ENCODE measurements at places on chromosomes 7 and 10.

DNA sequence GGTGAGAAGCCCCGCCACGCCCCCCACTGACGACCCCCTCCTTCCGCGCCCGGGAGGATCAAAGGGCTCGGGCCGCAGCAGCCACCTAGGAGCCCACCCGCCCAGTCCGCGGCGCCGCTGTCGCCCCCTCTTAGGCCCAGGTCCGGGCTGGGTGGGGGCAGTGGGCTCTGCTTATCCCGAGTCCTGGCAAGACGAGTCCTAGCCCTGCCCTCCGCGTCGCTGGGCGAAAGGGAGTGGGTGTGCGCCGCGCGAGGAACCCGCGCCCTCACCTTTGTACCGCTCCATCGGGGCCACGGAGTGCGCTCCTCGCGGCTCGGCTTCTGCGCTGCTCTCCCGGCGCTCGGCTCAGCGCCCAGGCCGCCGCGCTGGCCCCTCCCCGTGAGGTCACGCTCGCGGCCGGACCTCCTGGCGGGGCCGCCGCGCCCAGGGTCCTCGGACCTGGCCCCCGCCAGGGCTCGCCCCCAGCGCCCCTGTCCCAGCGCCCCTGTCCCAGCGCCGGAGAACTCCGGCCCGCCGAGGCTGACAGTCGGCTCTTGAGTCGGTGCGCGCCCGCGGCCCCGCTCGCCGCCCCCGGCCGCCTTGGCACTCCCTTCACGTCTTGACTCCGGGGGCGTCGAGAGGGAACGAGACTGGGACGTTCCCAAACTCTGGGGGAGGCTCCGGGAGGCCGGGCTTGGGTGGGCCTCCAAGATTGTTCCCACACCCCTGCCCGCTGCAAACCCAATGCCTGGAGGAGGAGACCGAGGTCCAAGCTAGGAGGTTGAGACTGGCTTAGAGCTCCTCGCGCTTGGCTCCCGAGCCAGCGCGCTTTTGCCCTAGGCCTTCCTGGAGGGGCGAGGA, at the start of gene AFAP1L2:
Gene AFAP1L2, minus strand, starts transcription at position 332 of the 840 bp plus-strand sequence. Its CDS starts 47 bp downstream, at position 285.
- DNase-seq, result peak; percentile 75

DNA sequence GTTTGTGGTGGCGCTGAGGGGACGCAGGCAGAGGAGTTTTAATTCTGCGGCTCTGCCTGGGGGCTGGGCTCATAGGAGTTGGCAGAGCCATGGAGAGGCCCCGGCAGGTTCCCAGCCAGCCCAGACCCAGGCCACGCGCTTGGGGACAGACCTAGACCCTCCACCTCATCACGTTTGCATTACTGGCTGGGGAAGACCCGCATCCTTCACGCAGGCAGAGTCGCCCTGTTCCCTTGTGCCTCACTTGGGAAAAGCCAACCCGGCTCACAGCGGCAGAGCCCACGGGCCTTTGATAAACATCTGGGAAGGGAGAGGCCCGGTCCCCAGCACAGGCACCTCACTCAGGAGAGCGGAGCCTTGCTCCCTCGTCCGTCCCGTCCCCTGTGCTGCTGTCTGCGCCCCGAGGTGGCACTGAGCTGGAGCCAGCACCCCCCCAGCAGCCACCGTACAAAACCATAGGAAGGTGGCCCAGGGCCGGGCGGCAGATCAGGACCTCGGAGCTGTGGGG, 112.8 kb downstream of the CYTH3 start:
- no peak for DNase-seq

GRCh38 chr10:75726522-75727483, 295.4 kb downstream of the LRMDA start:
- no peak for DNase-seq

GRCh38 chr10:50931948-50932431, 46.6 kb upstream of the A1CF start:
- no peak for DNase-seq

- no peak for DNase-seq
These were observed 28.9 kb downstream of the COL17A1 start for GRCh38 chr10:104056619-104057273.

DNA sequence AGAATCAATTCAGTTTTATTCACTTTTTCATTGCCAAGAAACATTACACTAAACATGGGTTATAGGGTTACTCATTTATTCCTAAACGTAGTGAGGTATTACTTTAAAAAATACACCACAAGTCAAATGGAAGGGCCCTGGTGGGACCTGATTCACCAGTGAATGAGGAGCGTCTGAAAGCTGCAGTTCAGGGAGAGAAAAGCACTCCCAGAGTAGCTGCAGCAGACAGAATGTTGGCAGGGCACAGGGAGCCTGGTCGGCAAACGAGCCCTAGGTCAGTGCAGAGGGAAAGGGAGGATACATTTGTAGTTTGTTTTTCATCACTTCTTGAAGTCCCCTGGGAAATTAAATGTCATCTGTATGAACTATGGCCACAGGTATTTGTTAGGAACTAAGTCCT, 361.7 kb upstream of the ETV1 start:
- DNase-seq, result no peak

DNA sequence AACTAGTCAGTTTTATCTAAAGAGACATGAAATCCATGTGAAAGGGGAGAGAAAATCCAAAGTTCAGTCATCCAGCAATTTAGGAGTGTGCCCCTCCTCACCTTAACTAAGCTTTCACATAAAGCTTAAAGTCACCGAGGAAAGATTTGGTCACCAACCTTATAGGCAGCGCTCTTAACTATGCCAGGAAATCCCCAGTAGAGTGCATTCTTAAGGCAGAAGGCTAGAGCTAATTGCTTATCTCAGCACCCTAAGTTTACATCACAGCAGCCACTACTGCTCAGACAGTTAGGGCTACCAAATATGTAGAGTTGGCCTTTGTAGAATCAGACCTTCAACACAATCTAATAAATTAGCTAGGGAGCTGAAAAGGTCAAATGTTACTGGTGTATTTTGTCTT, 47.9 kb downstream of the MTPN start:
- DNase-seq, result no peak

DNA sequence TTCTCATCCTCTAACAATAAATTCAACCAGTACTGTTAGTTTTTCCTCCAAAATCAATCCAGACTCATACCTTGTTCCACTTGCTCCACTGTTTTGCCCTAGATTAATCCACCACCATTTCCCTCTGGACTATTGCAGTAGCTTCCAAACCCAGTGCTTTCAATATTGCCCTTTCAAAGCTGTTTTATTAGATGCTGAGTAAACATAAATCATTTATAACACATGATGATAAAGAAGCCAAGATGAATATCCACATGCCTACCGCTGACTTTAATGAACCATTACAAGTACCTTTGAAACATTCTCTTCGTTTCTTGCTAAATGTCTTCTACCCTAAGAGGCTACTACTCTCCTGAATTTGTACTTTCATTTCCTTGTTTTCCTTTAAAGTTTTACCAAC, 174.2 kb upstream of the FAM171A1 start:
- DNase-seq, result no peak

DNA sequence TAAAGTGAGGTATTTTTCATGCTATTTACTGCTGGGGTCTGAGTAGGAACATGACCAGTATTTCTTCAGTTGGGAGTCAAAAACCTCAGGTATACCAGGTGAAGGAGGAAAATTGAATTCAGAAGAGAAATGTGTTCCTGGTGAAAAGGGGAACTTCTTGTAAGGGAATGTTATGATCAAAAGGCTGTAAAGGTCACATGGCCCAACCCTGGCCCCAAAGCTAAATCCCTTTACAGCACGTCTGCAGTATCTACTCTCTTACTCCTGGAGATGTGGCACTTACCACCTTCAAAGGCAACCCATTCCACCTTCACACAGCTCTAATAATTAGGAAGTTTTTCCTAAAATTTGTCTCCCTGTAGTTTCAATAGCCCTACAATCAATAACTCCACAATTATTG, 15.2 kb downstream of the PIK3AP1 start:
- DNase-seq, result no peak

DNA sequence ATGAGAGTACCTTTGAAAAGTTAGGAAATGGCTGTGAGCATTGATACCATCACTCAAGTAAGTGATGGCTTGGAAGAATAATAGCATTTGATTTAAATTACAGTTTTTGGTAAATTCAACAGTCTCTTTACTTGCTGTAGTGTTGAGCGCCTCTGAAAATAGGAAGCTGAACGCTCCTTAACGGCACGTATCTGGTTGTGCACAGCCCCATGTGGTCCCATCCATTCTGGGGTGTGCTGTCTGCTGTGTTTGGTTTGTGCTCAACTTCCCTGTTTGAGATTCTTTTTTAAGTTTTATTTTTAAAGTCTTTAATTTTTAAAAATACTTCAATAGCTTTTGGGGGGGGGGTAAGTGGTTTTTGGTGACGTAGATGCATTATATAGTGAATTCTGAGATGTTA, 51.5 kb downstream of the DNAJB6 start:
- DNase-seq, result no peak

DNA sequence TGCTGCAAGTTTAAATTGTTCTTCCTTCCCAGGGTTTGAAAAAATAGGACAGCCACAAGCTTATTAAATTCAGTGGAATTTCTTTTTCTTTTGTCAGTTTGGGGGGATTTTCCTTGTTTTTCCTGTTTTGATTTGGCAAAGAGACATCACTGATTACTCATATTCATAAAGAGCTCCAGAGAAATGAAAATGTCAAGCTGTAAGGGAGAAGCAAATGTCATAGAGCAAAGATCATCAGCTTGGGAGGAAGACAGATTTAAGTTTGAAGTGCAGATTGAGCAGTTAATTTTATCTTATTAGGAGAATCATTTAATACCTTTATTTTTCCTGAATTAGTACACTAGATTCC, 255.8 kb upstream of the PHYHIPL start:
- DNase-seq, result no peak

GRCh38 chr10:133316266-133316665, 7.6 kb downstream of the ZNF511 start:
- no peak for DNase-seq

GRCh38 chr7:88289564-88290025, 17.1 kb downstream of the STEAP4 start:
- DNase-seq, result no peak

DNA sequence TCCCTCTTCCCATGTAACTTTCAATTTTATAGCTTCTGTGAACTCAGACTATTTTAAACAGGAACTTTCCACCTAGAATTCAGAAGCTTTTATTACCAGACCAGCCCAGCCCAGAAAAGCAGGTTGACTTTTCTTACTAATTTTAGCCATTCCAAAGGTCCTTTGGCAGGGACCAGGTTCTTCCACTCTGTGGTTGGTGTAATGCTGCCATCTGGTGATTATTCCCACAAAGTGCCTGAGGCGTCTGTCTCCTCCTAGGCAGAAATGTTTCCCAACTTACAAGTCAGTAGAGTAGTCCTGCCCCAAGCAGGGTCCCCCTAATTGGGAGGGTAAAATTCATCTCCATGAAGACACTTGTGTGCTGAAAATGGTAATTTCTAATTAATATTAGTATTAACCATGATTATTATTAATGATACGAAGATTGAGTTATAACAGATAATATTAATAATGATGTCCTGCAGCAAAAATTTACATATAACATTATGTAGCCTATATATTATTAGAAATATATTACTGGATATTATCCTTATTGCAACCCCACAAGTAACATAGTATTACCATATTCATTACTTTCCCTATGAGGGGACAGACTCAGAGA, 53.0 kb upstream of the PPP1R17 start:
- no peak for DNase-seq

- DNase-seq, result no peak
These were observed 12.2 kb upstream of the RFC2 start for GRCh38 chr7:74266191-74266963.

- DNase-seq, result peak; percentile 50
These were observed 2.0 kb downstream of the IFRD1 start for GRCh38 chr7:112452102-112452888.

DNA sequence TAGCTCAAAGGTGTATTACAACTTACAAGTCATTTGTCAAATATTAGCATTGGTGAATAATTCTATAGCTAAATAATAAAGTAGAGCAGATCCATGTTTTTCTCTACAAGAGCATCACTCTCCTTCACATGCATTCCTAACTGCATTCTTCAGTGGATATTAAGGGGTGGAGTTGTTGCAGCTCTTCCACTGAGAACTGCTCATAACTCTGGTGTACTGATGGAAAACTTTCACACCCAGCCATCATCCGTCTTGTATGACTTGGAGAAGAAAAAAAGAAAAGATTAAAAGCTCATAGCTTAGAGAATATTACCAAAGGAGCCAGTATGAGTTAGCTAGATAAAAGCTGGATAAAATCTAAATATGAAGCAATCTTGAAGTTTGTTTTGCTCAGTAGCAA, 10.2 kb upstream of the FAM13C start:
- no peak for DNase-seq

- peak; percentile 31 for DNase-seq
These were observed 52.6 kb upstream of the CYP2C8 start for GRCh38 chr10:95121904-95122303.

GRCh38 chr10:96803288-96803664, 28.8 kb upstream of the LCOR start:
- no peak for DNase-seq

- DNase-seq, result no peak
These were observed 54.5 kb downstream of the PARD3 start for GRCh38 chr10:34760606-34761005.

DNA sequence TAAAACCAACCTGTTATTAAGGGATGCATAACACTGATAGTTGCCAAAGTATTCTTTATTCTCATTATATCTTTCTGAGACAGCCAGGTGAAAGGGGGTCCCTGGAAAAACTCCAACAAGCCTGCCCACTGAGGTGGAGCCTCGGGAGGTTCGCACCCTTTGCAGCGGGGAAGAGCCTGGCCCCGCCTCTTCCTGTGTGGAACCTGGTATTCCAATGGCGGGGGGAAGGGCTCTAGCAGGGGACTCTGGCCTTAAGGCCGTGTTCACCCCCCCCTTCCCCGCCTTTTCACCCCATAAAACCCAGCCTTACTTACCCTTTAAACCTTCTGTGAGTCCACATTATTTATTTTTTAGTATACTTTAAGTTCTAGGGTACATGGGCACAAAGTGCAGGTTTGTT, 62.4 kb upstream of the PDK4 start:
- no peak for DNase-seq

GRCh38 chr7:40587419-40587818, 452.6 kb downstream of the SUGCT start:
- DNase-seq, result no peak

DNA sequence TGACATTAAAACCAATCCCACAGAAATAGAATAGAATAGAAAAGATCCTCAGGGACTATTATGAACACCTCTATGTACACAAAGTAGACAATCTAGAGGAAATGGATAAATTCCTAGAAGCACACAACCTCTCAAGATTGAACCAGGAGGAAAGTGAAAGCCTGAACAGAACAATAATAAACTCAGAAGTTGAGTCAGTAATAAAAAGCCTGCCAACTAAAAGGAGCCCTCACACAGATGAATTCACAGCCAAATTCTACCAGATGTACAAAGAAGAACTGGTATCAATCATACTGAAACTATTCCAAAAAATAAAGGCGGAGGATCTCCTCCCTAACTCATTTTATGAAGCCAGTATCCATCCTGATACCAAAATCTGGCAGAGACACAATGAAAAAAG, 220.3 kb upstream of the HPS1 start:
- no peak for DNase-seq

- DNase-seq, result no peak
These were observed 56.1 kb upstream of the NOBOX start for GRCh38 chr7:144459635-144460034.

- no peak for DNase-seq
These were observed 315.8 kb upstream of the PHF14 start for GRCh38 chr7:10657837-10658236.

GRCh38 chr10:14476641-14477407, 146.1 kb upstream of the FRMD4A start:
- DNase-seq, result no peak
